ENCODE measurements at places on chromosomes 1 and 21.

GRCh38 chr1:229412056-229412455, 21.8 kb downstream of the ACTA1 start:
- DNase-seq: no peak

DNA sequence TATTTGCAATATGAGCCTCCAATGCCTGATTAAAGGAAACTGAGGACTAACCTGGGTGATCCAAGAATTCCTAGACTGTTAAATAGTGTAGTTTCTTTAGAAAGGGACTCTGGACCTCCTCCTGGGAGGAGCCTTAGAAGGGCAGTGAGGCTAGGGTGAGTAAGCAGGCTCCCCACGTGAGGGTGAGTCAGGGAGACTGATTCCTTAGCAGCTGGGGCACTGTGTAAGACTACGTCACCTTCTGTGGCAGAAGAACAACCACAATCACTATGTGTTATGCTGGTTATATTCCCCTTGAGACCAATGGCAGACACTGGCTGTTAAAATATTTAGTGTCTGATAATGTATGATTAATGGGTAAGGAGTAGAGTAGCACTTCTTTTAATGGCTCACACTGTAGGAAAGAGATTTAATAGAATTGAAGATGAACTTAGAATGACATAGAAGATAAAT, 53.3 kb upstream of the SYT14 start:
- peak; percentile 99 for DNase-seq

GRCh38 chr21:45590726-45591618, 48.7 kb upstream of the SLC19A1 start:
- DNase-seq: no peak

DNA sequence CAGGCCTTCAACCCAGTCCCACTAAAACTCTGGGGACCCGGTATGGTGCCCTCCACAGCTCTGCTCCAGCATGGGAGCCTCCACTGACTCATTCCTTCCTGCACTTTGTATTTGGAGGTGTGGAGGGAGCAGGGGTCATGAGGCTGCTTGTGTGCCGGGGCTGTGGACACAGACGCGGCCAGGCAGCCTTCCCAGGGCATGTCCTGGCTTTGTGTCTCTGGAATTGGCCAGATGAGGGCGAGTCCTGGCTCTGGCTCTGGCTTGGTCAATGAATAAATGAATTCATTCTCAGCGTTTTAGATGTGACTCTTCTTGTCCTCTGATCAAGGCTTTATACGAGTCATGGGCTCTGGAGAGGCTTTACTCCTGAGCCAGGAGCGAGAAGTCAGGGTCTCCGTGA, 19.1 kb downstream of the AJAP1 start:
- no peak for DNase-seq

- no peak for DNase-seq
These were observed 215.5 kb downstream of the NFIA start for GRCh38 chr1:61297887-61298286.
